Adrenal gland (tissue), 19 donors: ENCODE measurements at places on chromosomes 13 and 19. TPM values are rescaled to one million over a fixed set of nuclear protein-coding genes. Genes with fewer than 3 reads are reported as not detected.

KLF1 gene
- total RNA-seq = not detected

DNA sequence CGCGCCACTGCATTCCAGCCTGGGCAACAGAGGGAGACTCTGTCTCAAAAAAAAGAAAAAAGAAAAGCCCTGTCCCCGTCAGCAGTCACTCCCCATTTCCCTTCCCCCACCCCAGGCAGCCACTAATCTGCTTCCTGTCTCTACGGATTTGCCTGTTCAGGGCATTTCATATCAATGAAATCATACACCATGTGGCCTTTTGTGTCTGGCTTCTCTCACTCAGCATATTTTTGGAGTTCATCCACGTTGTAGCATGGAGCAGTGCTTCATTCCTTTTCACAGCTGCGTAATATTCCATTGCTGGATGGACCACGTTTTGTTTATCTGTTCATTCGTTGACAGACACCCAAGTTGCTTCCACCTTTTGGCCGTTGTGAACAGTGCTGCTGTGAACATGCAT, 36.1 kb upstream of the KLF2 start:
- no peaks in the 10 kb centered on the region for H3K27me3 ChIP-seq
- H3K4me1 ChIP-seq = peaks cover 19% of the 10 kb centered on the region
- no peak overlapping the region for H3K27ac ChIP-seq

DNA sequence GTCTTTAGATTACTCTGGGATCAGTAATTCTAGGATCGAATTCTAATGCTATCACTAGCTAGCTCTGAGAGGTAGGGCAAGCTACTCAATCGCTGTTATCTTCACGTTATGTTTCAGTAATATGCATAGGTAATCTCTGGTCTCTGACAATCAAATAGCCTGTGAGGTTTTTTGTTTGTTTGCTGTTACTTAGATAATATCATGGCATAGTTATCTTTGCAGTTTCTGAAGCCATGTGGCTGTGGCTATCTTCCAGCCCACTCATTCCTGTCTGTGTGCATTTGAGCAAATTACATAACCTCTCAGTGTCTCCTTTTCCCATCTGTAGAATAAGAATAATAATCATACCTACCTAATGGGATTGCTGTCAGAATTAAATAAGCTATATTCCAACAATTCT, 330.2 kb downstream of the PCDH9 start:
- no peak overlapping the region for H3K4me3 ChIP-seq
- H3K27me3 ChIP-seq = no peaks in the 10 kb centered on the region
- H3K4me1 ChIP-seq = no peaks in the 10 kb centered on the region
- H3K27ac ChIP-seq = no peak overlapping the region

ZNF837 gene
- 5.4 TPM for total RNA-seq

DNA sequence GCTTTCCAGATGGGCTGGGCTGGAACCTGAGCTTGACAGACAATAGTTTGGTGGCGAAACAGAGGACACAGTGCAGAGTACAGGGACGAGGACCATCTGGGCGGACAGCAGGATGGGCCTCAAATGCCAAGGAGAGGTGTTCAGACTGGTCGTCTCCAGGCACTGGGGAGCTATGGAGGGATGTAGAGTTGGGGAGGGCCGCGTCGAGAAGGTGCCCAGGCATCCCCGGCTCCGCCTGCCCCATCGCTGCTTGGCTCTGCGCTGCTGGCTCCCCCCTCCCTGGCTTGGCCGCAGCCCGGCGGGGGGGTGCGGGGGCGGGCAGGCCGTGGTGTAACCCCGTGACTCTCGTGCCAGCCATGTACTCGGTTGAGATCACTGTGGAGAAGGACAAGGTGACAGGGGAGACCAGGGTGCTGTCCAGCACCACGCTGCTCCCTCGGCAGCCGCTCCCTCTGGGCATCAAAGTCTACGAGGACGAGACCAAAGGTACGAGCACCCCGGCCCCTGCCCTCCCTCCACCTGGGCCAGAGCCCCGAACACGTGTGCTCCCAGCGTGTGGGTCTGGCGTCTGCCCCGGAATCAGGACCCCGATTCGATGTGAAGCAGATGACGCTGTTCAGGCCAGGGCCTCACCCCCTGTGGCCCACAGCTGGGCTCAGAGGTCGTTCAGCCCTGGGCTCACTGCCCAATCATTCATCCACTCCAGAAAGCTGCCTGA, 10.8 kb upstream of the MISP start:
- no peak for DNase-seq
- no peaks in the 10 kb centered on the region for H3K4me1 ChIP-seq
- no peaks in the 10 kb centered on the region for H3K27me3 ChIP-seq
- no peak overlapping the region for H3K4me3 ChIP-seq

DNA sequence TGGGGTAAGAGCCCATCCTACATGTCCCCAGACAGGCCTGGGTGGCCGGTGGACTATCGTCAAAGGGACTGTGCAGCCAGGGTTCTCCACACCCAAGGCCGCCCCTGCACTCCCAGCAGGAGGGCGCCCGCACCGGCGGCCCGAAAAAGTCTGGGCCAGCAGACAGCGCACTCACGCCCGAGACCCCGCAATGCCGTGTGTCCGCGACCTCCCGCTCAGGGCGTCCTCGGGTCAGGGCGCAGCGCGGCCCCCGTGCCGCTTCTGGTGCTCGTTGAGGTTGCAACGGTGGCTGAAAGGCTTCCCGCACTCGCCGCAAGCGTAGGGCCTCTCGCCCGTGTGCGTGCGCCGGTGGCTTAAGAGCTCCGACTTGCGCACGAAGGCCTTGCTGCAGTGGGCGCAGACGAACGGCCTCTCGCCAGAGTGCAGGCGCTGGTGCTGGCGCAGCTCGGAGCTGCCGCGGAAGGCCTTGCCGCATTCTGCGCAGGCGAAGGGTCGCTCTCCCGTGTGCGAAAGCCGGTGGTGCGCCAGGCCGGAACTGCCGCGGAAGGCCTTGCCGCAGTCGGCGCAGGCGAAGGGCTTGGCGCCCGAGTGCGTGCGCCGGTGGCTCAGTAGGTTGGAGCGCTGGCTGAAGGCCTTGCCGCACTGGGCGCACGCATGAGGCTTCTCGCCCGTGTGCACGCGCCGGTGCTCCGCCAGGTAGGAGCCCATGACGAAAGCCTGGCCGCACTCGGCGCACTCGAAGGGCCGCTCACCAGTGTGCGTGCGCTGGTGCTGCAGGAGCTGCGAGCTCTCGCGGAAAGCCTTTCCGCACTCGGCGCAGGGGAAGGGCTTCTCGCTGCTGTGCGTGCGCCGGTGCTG, 2.8 kb upstream of the A1BG start:
- H3K4me3 ChIP-seq = no peak overlapping the region
- peaks cover 25% of the 10 kb centered on the region for H3K27me3 ChIP-seq
- no peak overlapping the region for H3K27ac ChIP-seq
- no peaks in the 10 kb centered on the region for H3K36me3 ChIP-seq
- H3K4me1 ChIP-seq = peaks cover 9% of the 10 kb centered on the region

DNA sequence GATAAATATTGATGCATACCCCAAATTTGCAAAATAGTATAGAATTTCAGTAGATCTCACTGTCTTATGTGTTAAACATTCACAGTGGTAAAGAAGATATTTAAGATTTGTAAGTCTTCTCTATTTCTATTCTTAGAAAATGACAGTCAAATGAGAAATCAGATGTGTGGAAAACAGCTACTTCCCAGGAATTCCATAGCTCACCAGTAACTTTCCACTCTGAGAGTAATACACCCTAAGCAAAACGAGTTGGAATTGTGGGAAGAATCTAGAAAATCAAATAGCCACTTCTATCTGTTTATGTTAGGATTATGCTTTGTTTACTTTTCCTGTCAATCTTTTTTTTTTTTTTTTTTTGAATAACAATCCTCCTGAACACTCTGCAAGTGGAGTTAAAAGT, 69.1 kb downstream of the FLT1 start:
- no peak overlapping the region for H3K4me3 ChIP-seq
- H3K36me3 ChIP-seq = no peaks in the 10 kb centered on the region
- H3K4me1 ChIP-seq = no peaks in the 10 kb centered on the region
- DNase-seq = no peak
- no peak overlapping the region for H3K27ac ChIP-seq

BRSK1 gene
- 10.7 TPM for total RNA-seq

GRCh38 chr13:113157929-113158747, at the start of gene PROZ:
Gene PROZ (plus strand): TSS chr13:113158648. CDS start chr13:113158661, 13 bp downstream.
- no peak for DNase-seq
- H3K36me3 ChIP-seq = no peaks in the 10 kb centered on the region
- H3K27ac ChIP-seq = no peak within 1 kb of the TSS
- peaks cover 10% of the 10 kb centered on the region for H3K4me1 ChIP-seq

VSTM1 gene
- not detected for total RNA-seq

DNA sequence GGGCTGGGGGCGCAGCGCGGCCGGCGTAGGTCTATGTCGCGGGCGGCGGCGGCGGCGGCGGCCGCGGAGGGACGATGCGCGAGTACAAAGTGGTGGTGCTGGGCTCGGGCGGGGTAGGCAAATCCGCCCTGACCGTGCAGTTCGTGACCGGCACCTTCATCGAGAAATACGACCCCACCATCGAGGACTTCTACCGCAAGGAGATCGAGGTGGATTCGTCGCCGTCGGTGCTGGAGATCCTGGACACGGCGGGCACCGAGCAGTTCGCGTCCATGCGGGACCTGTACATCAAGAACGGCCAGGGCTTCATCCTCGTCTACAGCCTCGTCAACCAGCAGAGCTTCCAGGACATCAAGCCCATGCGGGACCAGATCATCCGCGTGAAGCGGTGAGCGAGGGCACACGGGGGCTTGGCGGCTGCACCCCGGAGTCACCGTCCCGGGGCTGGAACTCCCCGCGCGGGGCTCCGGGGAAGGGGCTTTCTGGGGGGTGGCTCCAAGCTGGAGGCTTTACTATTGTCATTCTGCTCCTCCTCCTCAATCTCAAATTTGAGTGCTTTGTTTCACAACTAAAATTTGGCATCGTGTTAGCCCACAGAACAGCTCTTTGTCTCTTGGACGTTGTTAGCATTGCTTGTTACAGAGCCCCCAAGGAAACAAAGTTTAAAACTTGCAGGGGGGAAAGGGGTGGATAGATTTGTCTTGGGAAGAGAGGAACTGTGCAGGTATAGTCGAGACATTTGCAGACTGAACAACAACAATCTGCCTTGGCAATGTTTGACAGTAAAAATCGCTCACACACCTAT, 630 bp downstream of the RAP2A start:
- peaks cover 4% of the 10 kb centered on the region for H3K4me1 ChIP-seq
- peak overlapping the region; percentile 76 for H3K27ac ChIP-seq
- peak overlapping the region; percentile 18 for H3K4me3 ChIP-seq
- no peaks in the 10 kb centered on the region for H3K36me3 ChIP-seq
- H3K27me3 ChIP-seq = no peaks in the 10 kb centered on the region

DNA sequence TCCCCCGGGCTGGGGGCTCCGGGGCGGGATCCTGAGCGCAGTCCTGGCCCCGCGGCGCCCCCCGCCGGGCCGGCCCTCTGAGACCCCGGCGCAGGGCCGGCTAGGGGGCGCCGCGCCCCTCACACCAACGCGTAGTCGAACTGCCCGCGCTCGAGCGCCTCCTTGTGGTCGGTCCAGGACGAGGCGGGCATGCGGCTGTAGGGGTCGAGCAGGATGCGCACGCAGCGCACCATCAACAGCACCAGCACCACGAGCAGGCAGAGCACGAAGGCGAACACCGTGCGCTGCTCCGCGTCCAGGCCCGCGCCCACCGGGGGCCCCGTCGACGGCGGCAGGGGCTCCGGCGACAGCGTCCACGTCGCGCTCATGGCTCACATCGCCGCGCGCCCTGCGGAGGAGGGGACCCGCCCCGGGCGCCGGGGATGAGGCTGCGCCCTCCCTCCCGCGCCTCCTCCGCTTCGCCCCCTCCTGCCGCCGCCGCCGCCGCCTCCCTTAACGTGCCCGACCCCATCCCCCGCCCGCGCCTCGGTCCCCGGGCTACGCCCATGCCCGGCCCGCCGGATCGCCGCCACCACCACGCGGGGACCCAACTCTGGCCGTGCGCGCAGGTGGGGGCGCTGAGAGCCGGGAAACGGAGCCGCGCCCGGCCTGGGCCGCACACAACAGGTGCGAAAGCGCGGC, 624 bp downstream of the CTXN1 start:
- DNase-seq = peak; percentile 69
- H3K36me3 ChIP-seq = no peaks in the 10 kb centered on the region
- peaks cover 62% of the 10 kb centered on the region for H3K4me1 ChIP-seq
- no peaks in the 10 kb centered on the region for H3K27me3 ChIP-seq
- H3K4me3 ChIP-seq = no peak overlapping the region

ZIC2 gene
- total RNA-seq = not detected

TBC1D17 gene
- 50.8 TPM for total RNA-seq

- no peaks in the 10 kb centered on the region for H3K36me3 ChIP-seq
- peaks cover 11% of the 10 kb centered on the region for H3K4me1 ChIP-seq
- DNase-seq = no peak
These were observed 29.3 kb downstream of the GPR42 start for GRCh38 chr19:35399948-35400772.

DNA sequence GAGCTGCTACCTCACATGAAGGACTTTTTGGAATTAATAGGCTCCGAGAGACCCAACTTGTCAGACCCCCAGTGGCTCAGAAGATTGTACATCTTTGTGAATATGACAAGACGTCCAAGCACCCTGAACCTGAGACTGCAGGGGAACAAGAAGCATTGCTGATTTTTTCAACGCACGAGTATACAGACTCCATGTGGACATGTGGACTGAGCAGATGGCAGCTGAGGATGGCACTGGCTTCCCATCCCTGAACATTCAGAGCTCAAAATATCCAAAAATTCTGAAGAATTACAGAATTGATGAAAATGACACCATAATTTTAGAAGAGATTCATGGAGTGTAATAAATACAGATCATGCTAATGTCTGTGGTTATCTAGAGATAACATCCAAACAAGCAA, 254.1 kb downstream of the MZT1 start:
- H3K27ac ChIP-seq = no peak overlapping the region
- H3K4me3 ChIP-seq = no peak overlapping the region
- DNase-seq = no peak
- H3K27me3 ChIP-seq = no peaks in the 10 kb centered on the region
- H3K36me3 ChIP-seq = no peaks in the 10 kb centered on the region

DNA sequence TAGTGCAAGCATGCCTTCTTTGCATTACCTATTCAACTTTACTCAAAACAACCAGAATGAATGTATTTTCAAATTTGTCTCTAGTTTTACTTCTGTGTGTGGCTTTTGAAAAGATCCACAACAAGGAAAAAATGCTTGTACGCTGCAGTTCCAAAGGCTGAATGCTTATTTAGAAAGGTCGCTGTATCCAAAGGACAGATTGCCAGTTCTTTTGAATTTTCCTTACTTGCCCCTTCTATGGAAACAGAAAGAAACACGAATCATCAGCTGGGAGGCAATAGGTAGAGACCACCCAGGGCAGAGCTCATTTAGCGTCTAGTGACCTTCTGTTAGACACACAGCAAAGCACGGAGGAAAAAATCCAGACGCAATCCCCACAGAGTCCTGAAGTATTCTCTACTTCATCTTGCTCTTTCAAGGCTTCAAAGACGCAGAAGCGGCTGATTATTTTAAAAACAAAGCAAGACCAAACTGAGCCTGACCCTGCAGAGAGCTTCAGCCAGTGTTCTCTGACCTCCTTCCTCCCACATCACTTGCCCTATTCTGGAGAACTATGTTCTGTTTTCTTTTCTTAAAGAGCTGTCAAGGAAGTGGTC, 674.6 kb upstream of the SGCG start:
- H3K4me1 ChIP-seq = peaks cover 18% of the 10 kb centered on the region
- H3K27ac ChIP-seq = peak overlapping the region; percentile 57
- peak; percentile 25 for DNase-seq
- no peaks in the 10 kb centered on the region for H3K36me3 ChIP-seq
- no peaks in the 10 kb centered on the region for H3K27me3 ChIP-seq
- no peak overlapping the region for H3K4me3 ChIP-seq

GRCh38 chr13:67146523-67147130, 83.5 kb downstream of the PCDH9 start:
- DNase-seq = no peak
- no peak overlapping the region for H3K27ac ChIP-seq
- no peaks in the 10 kb centered on the region for H3K27me3 ChIP-seq

PLPP2 gene
- 45.1 TPM for total RNA-seq
